ENCODE measurements at places on chromosomes 16 and 17. TPM values are rescaled to one million over a fixed set of nuclear protein-coding genes. Genes with fewer than 3 reads are reported as not detected.

DNA sequence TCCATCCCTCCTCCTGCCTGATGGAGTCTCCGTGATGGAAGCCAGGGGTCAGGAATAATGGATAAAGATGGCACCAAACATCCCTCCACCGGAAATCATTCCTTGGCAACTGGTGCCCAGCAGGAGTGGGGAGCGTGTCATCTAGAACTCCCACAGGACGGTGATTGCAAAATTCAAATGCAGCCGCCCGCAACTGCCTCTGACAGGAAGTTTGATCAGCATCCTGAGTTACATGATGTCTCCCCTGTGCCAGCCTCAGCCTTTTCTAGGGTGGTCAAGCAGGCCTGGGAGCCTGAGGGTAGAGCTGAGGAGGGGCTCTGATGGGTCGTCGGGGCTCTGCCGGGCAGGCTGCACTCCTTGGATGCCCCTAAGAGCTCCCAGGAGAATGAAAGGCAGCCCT, 52.8 kb downstream of the GSG1L start:
- no peak for DNase-seq

DNA sequence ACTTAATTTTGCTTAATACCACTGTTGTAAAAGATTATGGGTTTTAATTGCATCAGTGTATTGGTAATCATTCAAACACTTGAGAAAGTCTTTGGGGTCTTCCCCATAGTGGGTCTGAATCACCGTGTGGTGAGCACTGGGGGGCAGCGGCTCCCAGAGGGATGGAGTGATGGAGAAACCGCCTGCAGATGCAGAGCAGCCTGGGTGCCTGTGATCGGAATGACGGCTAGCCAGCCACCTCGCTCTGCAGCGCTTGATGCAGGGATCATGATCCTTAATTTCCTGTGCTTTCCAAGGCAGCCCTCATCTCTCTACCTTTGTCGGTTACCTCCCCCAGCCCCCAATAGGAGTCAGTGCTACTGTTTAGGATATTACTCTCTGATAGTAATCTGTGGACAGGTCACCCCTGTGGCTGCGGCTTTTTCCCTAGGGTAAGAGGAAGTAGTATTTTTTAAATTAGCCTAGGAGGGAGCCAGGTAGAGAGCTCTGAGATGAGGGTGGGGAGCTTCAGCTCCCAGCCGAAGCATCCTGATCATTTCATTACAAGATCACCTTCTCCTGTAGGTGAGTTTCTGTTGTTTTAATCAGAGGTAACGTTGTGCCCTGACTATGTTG, 135.6 kb downstream of the MSI2 start:
- DNase-seq, result no peak

DNA sequence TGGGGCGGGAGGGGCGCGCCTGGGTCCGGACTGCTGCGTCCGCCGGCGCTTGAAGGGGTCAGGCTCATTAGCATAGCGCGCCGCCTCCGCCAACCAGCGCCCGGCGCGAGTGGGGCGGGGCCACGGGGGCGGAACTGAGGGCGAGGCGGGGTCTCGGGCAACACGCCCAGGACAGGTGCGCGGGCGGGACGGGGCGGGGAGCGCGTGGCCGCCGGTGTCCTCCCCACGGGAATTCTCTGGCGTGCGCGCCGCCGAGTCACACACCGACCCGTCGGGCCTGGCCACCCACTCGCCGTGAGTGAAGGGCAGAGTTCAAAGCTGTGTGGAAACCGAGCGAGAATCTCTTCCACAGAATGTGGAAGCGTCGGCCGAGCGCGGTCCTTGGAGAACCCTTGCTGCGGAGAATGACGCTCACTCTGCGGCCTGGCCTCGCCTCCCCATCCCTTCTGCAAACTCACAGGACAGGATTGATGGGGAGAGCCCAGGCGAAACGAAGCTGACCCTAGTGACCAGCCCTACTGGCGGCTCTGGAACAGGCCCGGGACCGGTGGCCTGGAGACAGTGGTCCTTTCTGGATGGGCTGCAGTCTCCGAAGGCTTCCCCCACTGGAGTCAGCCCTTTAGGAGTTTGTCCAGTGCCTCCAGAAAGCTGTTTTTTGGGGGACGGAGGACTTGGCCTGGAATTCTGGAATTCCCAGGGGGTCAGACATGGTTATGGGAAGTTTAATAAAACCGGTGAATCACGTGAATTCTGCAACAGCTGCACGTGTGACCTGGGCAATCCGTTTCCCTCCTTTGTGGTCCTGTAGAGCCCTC, at the start of gene SNAI3:
Gene SNAI3 (minus strand): TSS at position 69 of the 815 bp plus-strand sequence. CDS start 101 bp downstream, outside the sequence.
- DNase-seq, result peak; percentile 94

DNA sequence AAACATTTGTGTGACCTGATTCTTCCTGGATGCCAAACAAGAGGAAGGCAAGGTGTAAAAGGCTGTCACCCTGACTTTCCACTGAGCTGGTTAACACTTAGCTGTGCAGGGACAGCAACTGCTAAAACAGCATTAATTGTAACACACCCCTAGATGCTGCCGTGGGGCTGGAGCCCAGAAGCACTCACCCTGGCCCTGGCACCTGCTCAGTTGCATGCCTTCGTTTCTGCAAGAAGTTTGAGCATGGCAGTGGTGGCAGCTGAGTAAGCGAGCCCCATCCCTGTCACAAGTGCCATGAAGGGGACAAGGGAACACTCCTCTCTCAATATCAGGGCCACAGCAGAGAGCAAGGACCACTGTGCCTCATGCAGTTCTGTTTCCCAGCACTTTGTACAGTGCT, 330.2 kb downstream of the TMEM114 start:
- no peak for DNase-seq

DNA sequence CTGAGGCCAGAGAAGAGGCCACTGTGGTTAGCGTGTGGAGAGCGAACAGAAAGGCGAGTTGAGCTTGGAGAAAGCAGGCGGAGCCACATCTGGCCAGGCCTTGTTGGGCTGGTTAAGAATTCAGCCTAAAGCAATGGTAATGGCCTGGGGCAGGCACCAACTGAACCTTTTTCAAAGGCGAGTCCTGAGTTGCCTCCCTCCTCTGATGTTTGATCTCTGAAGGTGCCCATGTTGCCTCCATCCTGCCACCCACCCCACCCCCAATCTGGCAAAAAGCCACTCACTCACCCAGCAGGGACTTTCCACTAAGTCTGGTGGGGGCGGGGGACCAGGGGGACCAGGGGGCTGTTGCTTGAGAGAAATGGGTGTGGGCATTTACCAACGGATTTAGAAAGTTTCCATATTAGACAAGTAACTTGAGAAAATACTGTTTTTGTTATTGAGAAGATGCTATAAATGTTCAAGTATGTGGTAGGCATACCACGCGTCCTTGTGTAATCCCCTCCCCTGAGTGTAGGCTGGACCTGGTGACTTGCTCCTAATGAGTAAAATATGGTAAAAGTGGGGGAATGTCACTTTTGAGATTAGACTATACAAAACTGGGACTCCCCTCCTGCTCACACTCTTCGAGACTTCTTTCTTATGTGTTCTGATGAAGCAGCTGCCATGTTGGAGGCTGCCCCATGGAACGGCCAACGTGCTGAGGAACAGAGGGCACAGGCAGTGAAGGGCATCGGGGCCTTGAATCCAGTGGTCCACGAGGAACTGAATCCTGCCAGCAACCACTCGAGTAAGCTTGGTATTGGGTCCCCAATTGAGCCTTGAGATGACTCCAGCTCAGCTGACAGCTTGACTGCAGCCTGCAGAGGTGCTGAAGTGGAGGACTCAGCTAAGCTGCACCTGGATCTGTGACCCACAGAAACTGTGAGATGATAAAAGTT, 29.9 kb upstream of the TNS4 start:
- no peak for DNase-seq

GRCh38 chr17:21042458-21043295, at the start of gene USP22:
USP22 (minus strand) TSS chr17:21043011; CDS start chr17:21042835, 176 bp downstream.
- DNase-seq, result no peak

DNA sequence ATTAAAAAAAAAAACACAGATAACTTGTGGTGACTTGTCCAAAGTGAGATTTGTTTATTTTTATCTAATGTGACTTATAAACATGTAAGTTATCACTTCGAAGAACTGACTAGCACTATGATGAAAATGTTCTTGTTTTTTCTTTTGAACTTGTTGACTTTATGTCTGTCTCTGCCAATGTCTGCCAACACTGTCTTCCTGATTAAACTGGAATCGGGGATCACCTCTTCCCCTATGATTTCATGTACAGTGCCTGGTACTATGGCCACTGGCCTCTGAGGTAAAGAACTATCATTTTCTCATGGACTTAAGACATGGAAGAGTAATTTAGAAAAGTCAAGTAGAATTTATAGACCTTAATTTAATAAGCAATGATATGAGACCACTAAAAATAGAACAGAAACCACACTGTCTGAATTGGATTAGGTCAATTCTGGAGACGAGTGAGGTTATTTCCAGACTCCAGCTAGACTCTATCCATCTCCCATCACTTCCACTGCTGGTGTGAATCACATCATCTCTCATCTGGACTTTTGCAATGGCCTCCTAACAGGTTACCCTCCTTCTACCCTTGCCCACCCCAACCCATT, 8.9 kb downstream of the C17orf78 start:
- no peak for DNase-seq

GRCh38 chr17:2563543-2563942, 29.9 kb upstream of the PAFAH1B1 start:
- DNase-seq, result no peak

- no peak for DNase-seq
Observed at GRCh38 chr17:79036596-79036995, 12.6 kb downstream of the C1QTNF1 start.

GRCh38 chr17:65495122-65496055, 66.1 kb downstream of the AXIN2 start:
- peak; percentile 84 for DNase-seq

GRCh38 chr17:10513299-10514067, 4.9 kb downstream of the MYH1 start:
- DNase-seq, result no peak

GRCh38 chr16:29809850-29810698, 1.9 kb upstream of the PRRT2 start:
- peak; percentile 77 for DNase-seq

DNA sequence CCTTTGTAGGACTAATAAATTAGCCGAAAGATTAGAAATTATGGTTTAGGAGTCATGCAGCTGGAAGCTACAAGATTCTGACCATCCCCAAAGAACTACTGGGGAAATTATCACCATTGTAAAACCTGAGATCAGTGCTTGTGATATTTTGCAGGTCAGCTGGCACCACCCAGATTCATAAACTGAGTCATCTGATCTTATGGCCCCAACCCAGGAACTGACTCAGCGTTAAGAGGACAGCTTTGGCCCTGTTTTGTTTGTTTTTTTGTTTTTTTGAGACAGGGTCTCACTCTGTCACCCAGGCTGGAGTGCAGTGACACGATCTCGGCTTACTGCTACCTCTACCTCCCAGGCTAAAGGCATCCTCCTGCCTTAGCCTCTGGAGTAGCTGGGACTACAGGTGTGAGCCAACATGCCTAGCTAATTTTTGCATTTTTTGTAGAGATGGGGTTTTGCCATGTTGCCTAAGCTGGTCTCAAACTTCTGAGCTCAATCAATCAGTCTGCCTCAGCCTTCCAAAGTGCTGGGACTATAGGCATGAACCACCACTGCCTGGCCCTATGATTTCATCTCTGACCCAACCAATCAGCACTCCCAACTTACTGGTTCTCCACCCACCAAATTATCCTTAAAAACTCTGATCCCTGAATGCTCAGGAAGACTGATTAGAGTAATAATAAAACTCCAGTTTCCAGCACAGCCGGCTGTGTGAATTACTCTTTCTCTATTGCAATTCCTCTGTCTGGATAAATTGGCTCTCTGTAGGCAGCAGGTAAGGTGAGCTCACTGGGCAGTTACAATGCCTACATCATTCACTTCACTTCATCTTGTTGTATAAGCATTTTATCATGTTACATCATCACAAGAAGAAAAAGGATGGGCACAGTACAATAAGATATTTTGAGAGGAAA, 79.4 kb upstream of the KSR1 start:
- no peak for DNase-seq

DNA sequence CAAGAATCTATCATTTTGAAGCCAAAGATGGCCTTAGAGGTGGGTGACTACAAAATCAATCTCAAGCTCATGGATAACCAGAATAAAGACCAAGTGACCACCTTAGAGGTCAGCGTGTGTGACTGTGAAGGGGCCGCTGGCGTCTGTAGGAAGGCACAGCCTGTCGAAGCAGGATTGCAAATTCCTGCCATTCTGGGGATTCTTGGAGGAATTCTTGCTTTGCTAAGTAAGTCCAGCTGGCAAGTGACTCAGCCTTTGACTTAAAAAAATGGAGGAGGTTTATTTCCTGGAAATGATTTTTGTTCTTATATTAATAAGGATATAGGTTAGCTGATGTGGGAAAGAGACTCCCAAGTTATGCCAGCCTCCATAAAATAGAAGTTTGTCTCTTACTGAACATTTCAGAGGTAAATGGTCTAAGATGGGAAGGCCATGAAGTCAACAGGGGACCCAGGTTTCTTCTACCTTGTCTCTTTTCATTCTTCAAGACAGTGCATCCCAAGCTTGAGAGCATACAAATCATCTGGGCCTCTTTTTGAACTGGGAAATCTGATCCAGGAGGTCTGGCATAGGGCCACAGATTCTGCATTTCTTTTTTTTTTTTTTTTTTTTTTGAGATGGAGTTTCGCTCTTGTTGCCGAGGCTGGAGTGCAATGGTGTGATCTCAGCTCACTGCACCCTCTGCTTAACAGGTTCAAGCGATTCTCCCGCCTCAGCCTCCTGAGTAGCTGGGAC, 19.8 kb upstream of the TANGO6 start:
- no peak for DNase-seq

DNA sequence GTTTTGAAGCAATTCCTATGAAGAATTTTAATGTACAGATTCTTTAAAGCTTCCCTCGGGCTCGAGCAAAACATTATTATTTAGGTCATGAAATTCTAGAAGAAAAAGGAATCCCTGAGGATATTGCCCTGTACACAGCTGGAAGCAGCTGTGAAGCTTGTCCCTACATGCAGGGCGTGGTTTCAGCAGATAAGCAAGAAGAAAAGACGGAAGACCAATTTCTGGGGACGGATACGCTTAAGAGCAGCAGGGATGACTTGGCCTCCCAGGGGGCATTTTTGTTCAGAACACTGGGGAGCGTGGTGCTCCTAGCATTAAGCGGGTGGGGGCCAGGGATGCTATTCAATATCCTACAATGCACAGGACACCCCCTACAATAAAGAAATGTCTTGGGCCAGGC, 34.3 kb downstream of the LITAF start:
- peak; percentile 86 for DNase-seq

- DNase-seq, result no peak
Observed at GRCh38 chr17:17165666-17166308, 40.3 kb downstream of the PLD6 start.

- no peak for DNase-seq
Observed at GRCh38 chr17:17849845-17850373, 13.1 kb upstream of the SREBF1 start.

Gene CLDN7
- total RNA-seq, result 233 TPM

Gene SLC5A11
- total RNA-seq, result 1.2 TPM

Gene TP53TG3B
- total RNA-seq, result not detected

Gene ZDHHC1
- total RNA-seq, result 23.6 TPM

Gene TBC1D3G
- not detected for total RNA-seq

Gene NOL11
- 37.3 TPM for total RNA-seq

Gene MT1M
- 27.9 TPM for total RNA-seq

Gene DERL2
- 71.5 TPM for total RNA-seq

Gene CD79B
- 11.4 TPM for total RNA-seq

Gene DPEP1
- total RNA-seq, result 24.2 TPM

Gene TIGD7
- 7.5 TPM for total RNA-seq

Gene CDR2L
- 29.3 TPM for total RNA-seq

Gene KRTAP4-4
- not detected for total RNA-seq

Gene TEKT1
- 0.06 TPM for total RNA-seq

Gene BAIAP3
- total RNA-seq, result 8.0 TPM
